ENCODE measurements at places on chromosomes 2 and 18.
A peak's percentile ranks its signal among the peaks of the same experiment; 100 is the strongest.

GRCh38 chr2:187834787-187835186 lies 280.6 kb upstream of the TFPI start:
- DNase-seq, result no peak

DNA sequence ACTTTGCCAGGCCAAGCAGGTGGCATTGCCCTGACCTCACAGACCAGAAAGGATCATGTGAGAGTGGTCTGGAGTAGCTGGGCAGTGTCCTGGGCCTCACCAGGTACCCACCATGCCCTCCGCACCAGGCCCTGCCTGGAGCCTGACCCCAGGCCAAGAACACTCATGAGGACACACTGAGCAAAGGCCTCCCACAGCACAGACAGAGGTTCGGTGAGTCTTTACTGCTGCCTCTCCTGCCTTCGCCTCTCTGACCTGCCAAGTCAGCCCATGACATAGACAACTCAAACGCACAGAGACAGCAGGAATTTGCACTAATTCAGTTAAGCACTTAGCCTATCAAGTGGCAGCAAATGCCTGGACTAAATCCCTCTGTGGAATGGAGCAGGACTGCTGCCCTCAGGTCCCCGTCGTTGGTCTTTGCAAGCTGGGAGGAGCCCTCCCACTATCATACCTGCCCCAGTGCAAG lies 62.5 kb downstream of the RHOB start:
- no peak for DNase-seq

- DNase-seq, result peak; percentile 52
Observed at GRCh38 chr2:100643467-100643866, 80.7 kb downstream of the PDCL3 start.

- DNase-seq, result no peak
Observed at GRCh38 chr2:232516551-232516950, 3.6 kb upstream of the PRSS56 start.

- DNase-seq, result no peak
Observed at GRCh38 chr2:50395605-50396297, 636.2 kb downstream of the NRXN1 start.

GRCh38 chr18:6842081-6842480 lies 112.6 kb downstream of the ARHGAP28 start:
- no peak for DNase-seq

Data from CD8-positive, alpha-beta T cell (primary cell).